ENCODE measurements at places on chromosomes 7 and 10.

GRCh38 chr10:26441491-26442214 lies 3.5 kb downstream of the APBB1IP start:
- no peak for DNase-seq

- DNase-seq: no peak
Measured at GRCh38 chr7:154720016-154720415, 282.9 kb downstream of the PAXIP1 start.

GRCh38 chr7:134029743-134030142 lies 97.4 kb upstream of the LRGUK start:
- no peak for DNase-seq

GRCh38 chr10:7507887-7508726 lies 97.3 kb upstream of the SFMBT2 start:
- no peak for DNase-seq

GRCh38 chr7:6422926-6423632 lies 24.7 kb downstream of the DAGLB start:
- DNase-seq: no peak
